ENCODE measurements at places on chromosomes 4 and X. TPM values are rescaled to one million over a fixed set of nuclear protein-coding genes. Genes with fewer than 3 reads are reported as not detected.

Gene GPR82
- total RNA-seq, result 0.14 TPM

DNA sequence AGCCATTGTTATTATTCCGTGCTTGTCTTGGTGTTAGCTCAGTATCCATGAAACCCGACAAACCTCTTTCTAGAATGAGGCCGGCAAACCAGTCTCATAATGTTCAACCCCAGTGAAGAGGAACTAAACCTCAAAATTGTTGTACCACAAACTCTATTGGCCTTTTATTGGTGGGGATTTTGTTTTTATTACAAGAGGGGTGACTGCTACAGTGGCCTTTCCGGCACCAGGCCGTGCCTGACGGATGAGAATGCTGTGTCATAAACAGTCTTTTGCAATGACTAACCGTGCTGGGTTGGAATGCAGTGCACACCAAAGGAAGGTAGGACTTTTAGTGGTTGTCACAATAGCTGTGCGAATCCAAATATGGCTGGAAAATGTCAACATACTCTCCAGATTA lies 60.8 kb downstream of the SHROOM2 start:
- no peak for DNase-seq

- DNase-seq, result no peak
These were observed 23.4 kb upstream of the MSX1 start for GRCh38 chr4:4836044-4836443.

- DNase-seq, result no peak
These were observed 98.9 kb downstream of the MFAP3L start for GRCh38 chr4:169927280-169927679.

GRCh38 chrX:12843668-12844279 lies 23.1 kb upstream of the TLR7 start:
- DNase-seq, result no peak

Gene FAAH2
- 1.5 TPM for total RNA-seq

DNA sequence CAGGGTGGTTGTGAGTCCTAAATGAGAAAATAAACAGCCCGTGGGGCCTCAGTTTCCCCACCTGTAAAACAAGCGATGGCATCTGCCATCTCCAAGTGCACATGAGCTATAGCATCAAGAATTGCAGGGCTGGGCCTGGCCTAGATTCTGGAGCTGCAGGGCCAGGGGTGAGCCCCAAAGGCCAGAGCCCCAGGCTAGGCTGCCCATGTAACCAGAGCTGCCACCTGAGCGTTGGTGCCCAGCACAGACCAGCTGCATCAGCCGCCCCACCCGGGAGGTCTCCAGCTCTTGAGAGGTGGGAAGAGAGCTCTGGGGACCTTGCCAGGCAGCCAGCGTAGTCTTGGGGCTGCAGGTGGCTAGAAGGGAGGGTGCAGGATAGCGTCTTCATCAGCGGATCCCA lies 27.0 kb upstream of the GPR78 start:
- no peak for DNase-seq

DNA sequence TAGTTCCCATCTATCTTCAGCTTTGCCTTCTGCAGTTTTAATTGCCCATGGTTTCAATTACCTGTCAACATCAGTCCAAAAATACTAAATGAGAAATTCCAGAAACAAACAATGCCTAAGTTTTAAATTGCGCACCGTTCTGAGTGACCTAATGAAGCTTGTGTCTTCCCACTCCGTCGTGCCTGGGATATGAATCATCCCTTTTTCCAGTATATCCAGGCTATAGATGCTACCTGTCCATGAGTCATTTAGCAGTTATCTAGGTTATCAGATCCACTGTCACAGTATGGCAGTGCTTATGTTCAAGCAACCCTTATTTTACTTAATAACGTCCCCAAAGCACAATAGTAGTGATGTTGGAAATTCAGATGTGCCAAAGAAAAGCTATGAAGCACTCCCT lies 363.6 kb upstream of the FAM241A start:
- no peak for DNase-seq

Gene FABP2
- not detected for total RNA-seq

DNA sequence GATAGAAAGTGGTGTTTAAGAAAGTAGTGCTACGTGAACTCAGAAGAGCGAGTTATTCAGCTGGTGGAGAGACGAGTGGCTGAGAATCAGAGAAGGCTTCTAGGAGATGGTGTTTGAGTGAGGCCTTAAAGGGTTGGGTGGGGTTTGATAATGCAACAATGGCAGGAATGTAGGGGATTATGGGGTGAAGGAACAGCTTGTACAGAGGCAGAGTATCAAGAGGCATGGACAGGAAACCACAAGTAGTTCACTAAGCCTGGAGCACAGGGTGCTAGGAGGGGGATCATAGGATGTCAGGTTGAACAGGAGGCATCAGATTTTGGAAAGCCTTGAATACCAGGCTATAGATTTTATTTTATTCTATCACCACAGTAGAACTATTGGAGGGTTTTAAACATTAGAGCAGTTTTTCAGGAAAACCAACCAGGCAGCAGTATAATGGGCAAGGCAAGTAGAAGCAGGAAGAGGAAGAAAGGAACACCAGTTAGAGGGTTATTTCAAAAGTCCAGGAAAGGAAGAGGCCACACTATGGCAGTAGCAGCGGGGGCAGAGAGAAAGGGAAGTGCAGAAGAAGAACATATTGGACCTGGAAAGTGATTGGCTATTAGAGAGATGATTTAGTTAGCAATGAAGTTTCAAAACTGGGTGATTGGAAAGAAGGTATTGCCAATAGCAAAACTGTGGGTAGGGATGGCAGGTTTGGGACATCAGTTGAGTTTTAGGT lies 99.2 kb downstream of the DOCK11 start:
- DNase-seq, result no peak

Gene UGT8
- 0.30 TPM for total RNA-seq

DNA sequence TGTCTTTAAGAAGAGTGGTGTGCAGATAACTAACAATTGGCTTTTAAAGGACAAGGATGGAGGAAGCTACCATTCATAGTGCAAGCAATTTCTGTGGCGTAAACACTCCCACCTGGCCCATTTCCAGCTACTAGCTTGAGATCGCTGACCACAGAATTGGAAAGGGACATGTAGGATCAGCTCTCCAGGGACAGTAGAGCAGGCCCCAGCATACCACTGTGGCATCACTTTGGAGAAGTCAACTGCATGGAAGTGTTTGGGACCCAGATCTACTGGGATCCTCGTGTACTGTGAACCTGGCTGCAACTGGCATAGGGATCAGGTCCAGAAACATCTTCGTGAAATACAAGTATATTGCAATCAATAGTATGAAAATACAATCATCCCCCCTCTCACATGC lies 515.0 kb downstream of the INPP4B start:
- DNase-seq, result no peak

Gene MAGEB10
- total RNA-seq, result not detected

DNA sequence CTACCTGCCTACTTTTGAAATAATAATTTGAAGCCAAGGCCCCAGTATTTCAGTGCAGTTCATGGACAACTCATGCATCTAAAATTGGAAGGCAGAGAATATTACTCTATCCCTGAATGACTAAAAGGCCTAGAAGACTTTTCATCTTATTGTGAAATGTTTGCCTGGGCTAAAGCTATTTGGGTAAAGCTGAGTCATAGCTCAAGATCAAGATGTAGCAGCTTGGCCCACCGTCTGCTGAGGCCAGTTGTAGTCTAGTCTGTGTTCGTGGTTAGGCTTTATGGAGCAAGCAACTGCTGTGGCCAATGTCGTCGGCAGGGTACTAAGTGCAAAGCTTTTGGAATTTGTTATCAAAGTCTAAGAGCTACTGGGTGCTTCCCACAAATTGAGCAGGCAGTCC lies 929.1 kb downstream of the RAB28 start:
- DNase-seq, result no peak

GRCh38 chr4:6773616-6774540 lies 8.6 kb upstream of the KIAA0232 start:
- no peak for DNase-seq

Gene PAGE1
- total RNA-seq, result not detected

DNA sequence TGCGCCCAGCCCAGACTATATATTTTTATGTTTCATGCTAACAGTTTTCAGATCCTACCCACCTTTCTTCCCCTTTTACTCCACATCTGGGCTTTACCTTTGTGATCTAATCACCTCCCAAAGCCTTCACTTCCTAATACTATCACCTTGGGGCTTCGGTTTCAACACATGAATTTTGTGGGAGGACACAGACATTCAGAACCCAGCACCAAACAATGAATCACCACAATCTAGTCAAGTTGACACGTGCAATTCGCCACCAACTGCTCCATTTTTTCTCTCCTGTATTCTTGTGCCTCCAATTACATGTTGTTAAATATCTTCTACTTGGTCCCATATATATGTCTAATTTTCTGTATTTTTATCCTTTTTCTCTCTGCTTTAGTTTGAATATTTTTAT lies 41.8 kb upstream of the STX18 start:
- DNase-seq, result no peak

- DNase-seq, result no peak
These were observed 300.1 kb downstream of the NAF1 start for GRCh38 chr4:162866565-162866964.

DNA sequence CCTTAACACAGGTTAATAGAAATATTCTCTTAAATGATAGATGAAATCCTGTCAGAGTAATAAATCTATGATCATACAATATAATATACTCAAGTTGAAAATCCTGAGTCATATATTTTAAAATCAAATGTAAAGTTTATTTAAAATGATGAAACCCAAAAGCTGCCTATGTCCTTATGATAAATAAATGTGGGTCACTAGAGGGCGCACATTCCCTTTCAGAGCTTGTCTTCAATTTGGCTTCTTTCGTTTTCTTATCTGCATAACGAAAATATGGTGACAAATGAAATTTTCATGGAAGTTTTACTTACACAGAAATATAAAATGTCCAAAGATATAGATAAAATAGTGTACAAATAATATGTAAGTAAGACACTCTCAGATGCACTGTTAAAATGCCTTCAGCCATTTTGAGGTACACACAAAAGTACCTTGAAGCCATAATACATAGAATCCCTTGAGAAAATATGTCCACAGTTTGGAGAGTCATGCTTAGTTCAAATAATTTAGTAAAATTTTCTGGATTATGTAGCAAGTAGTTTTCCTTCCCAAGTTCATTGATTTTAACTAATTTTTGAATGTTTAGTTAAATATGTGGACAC lies 680.4 kb downstream of the DMD start:
- DNase-seq, result no peak

GRCh38 chr4:65696436-65696835 lies 26.1 kb upstream of the EPHA5 start:
- no peak for DNase-seq

Gene HSFX2
- total RNA-seq, result not detected

DNA sequence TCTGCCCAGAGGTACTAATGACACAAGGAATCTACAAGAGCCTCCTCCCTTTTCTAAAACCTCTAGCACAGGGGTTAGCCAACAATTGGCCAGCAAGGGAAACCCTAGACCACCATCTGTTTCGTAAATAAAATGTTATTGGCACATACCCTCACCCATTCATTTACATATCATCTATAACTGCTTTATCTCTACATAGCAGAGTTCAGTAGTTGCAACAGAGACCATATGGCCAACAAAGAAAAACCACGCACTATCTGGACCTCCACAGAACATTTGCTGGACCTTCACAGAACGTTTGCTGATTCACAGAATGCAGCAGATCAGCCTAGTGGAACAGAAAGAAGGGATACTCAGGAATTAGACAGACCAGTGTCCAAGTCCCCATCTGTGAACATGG lies 9.4 kb downstream of the SLC2A9 start:
- no peak for DNase-seq

- no peak for DNase-seq
These were observed 42.0 kb downstream of the TEC start for GRCh38 chr4:48227662-48228061.

DNA sequence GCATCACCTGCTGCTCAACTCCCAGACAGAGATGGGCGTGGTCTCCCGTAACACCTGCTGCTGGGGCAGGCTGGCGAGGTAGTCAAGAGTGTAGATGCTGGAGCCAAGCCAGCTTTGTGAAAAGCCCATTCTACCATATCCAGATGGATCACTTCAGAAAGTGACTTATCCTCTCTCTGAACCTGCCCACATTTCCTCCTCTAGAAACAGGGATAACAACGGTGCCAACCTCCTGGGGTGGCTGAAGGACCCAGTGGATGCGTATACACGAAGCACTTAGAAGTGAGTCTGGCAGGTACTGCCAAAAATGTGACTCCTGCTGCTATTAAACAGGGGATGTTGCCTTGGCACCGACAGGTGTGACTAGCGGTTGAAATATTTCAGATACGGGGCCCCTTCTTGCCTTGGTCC lies 95.8 kb downstream of the SORBS2 start:
- DNase-seq, result no peak

Gene TBC1D25
- total RNA-seq, result 12.1 TPM

DNA sequence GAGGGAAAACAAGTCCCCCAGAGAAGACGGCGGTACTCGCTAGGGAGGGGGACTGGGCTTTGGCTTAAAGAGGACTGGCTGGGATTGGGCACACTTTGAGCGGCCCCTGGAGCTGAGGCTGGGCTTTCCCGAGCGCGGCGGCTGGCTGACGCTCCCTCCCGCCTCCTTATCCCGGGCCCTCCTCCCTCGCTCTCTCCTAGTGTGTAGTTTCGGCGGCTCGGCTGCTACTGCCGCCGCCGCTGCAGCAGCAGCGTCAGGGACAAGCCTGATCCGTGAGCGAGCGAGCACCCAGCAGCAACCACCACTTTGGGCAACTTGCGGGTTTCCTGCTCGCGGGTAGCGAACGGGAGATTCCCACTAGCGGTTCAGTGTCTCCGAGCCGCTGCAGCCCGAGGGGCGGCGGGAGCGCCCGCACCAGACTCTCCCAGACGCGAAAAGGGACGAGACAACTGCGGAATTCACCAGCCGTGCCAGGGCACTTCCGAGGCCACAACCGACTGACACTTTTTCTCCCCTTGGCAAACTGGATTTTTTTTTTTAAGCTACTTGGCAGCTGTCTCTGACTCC lies 632 bp upstream of the PCDH7 start:
- DNase-seq, result no peak

DNA sequence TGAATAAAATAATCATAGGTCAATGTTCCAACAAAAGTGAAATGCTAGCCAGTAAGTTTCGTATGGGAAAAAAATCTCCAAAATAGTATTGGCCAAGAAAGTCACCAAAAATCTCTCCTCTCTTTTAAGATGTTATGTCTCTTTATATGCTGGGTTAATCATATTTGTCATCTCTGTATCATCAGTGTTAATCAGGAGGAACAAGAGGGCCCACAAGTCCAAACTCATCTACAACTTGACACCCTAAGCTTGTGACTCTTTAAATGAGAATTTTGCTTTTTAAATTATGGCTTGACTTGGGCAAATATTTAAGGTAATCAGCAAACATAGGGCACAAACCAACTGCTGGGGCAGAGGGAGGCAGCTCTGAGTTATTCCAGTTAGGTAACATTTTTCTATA lies 75.5 kb downstream of the AMMECR1 start:
- DNase-seq, result no peak
